Activated CD8-positive, alpha-beta T cell treated with anti-CD3 and anti-CD28 coated beads for 36 hours (primary cell): ENCODE measurements at places on chromosomes 11 and 22. TPM values are rescaled to one million over a fixed set of nuclear protein-coding genes. Genes with fewer than 3 reads are reported as not detected.

The PKNOX2 gene
- not detected for total RNA-seq

The DDX10 gene
- 46.3 TPM for total RNA-seq

The FAM111A gene
- 71.8 TPM for total RNA-seq

The NKAPD1 gene
- 20.8 TPM for total RNA-seq

The ANO5 gene
- total RNA-seq: not detected

The RAB30 gene
- 9.8 TPM for total RNA-seq

The XKR3 gene
- total RNA-seq: not detected

The OR10D3 gene
- total RNA-seq: not detected

The GGTLC2 gene
- not detected for total RNA-seq

The PRG2 gene
- 0.43 TPM for total RNA-seq

The DPP3 gene
- total RNA-seq: 72.4 TPM

The GUCY1A2 gene
- not detected for total RNA-seq

The PACSIN3 gene
- total RNA-seq: 4.7 TPM

The CALCB gene
- 3.9 TPM for total RNA-seq

The SCN3B gene
- total RNA-seq: not detected

The MOB2 gene
- total RNA-seq: 13.2 TPM

The FERMT3 gene
- total RNA-seq: 210 TPM

The ACO2 gene
- total RNA-seq: 96.5 TPM

The OR52H1 gene
- total RNA-seq: not detected

The A4GALT gene
- 0.20 TPM for total RNA-seq

The OR2D2 gene
- total RNA-seq: not detected

The GPHA2 gene
- not detected for total RNA-seq
